Sigmoid colon (tissue), 7 donors: ENCODE measurements at places on chromosomes 6 and 20. TPM values are rescaled to one million over a fixed set of nuclear protein-coding genes. Genes with fewer than 3 reads are reported as not detected.

- H3K4me3 ChIP-seq: no peak overlapping the region
- no peak for DNase-seq
- no peak overlapping the region for H3K27ac ChIP-seq
- H3K36me3 ChIP-seq: peaks cover 73% of the 10 kb centered on the region
- no peaks in the 10 kb centered on the region for H3K4me1 ChIP-seq
Measured at GRCh38 chr6:30664994-30665767, 7.6 kb downstream of the DHX16 start.

DNA sequence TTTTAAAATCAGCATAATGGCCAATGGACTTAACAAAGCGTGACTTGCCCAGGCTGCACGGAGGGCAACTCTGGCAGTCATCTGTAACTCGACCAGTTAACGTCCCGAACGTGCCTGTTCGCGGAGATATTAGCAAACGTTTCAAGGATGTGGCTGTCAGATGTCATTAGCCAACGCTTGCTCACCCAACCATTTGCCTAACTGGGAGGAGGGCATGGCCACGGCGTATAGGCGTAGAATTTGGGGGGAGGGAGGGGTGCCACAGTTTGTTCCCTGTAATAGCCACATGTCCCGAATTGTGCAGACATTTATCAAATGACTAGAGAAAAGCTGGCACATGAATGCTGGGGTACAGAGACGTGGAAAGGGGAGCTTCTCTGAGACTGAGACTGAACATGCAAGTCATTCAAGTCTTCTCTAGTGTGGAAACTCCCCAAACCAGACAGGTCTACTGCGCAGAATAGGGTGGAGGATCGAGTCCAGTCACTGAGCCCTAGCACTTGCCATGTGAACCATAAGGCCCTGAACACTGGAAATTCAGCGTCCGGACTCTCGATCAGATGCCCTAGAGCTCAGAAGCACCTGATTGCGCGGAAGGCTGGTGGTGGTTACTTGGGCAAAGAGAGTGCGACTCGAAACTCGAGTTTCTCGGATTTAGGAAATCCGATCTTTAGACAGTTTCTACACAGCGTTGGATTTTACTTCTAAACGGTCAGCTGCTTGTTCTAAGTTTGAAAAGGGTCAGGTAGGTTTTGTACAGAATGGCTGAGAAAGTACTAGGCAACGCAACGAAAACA is 32.6 kb downstream of the TFAP2B start:
- no peaks in the 10 kb centered on the region for H3K36me3 ChIP-seq
- H3K27ac ChIP-seq: no peak overlapping the region
- H3K27me3 ChIP-seq: peaks cover 47% of the 10 kb centered on the region

Gene SLC12A5
- total RNA-seq: not detected

GRCh38 chr20:5164645-5165625 is 38.1 kb downstream of the CDS2 start:
- no peak overlapping the region for H3K27ac ChIP-seq
- H3K4me1 ChIP-seq: peaks cover 33% of the 10 kb centered on the region
- H3K27me3 ChIP-seq: no peaks in the 10 kb centered on the region
- no peaks in the 10 kb centered on the region for H3K36me3 ChIP-seq

Gene DDO
- 2.9 TPM for total RNA-seq

DNA sequence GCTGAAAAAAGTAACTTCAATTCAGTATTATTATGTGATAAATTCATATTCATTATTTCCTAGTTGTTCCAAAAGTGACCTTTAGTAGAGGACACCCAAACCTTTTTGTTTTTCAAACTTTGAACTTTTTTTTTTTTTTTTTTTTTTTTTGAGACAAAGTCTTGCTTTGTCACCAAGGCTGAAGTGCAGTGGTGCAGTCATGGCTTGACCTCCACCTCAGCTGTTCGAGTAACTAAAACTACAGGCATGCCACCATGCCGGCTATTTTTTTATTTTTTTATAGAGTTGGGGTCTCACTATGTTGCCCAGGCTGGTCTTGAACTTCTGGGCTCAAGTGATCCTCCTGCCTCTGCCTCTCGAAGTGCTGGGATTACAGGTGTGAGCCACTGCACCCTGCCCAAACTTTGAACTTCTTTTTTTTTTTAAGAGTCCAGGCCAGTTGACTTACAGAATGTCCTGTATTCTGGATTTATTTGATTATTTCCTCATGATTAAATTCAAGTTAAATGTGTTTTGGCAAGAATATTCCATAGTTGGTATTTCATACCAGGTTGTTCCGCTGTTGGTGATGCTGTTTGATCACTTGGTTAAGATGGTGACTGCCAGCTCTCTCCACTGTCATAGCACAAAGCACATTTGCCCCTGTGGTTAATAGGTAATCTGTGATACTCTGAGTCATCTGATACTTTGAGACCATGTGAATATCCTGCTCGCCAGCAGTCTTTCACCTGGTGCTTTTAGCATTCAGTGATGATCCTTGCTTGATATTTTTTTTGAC is 48.0 kb downstream of the VAPB start:
- no peak overlapping the region for H3K4me3 ChIP-seq
- no peak overlapping the region for H3K27ac ChIP-seq
- H3K27me3 ChIP-seq: no peaks in the 10 kb centered on the region
- H3K36me3 ChIP-seq: no peaks in the 10 kb centered on the region
- no peak for DNase-seq

GRCh38 chr6:2185466-2185865 is 59.9 kb downstream of the GMDS start:
- H3K27me3 ChIP-seq: no peaks in the 10 kb centered on the region
- H3K4me1 ChIP-seq: no peaks in the 10 kb centered on the region
- no peak overlapping the region for H3K27ac ChIP-seq
- DNase-seq: no peak
- H3K36me3 ChIP-seq: no peaks in the 10 kb centered on the region
- no peak overlapping the region for H3K4me3 ChIP-seq

Gene MYB
- total RNA-seq: not detected

Gene NAPB
- 18.9 TPM for total RNA-seq
